Activated CD8-positive, alpha-beta memory T cell treated with anti-CD3 and anti-CD28 coated beads for 4 hours (primary cell): ENCODE measurements at places on chromosomes 4 and X.

DNA sequence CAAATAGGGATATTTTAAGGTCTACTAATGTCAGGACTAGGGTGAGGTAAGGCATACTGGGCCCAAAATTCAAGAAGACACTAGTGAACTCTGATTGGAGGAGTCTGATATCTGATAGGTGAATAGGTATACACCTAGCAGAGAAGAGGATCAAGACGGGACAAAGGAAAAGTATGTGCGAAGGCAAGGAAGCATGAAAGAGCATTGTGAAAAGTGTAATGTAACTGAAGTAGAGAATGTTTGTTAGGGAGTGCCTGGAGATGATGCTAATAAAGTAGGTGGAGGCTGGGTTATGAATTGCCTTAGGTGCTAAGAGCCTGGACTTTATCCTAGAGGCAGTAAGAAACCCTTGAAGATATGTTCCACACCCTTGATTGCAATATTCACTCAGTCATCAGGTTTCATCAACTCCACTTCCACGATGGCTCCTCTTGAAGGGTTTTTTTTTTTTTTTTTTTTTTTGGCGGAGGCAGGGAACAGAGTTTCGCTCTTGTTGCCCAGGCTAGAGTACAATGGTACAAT, 49.9 kb upstream of the XIAP start:
- DNase-seq = no peak

GRCh38 chrX:135632353-135632752, 81.1 kb upstream of the CT45A1 start:
- DNase-seq = no peak

GRCh38 chrX:101257448-101258258, 33.5 kb downstream of the TAF7L start:
- no peak for DNase-seq

GRCh38 chrX:109997786-109998452, 5.0 kb upstream of the TMEM164 start:
- no peak for DNase-seq

- DNase-seq = no peak
Measured at GRCh38 chrX:153722704-153723350, 1.4 kb downstream of the BCAP31 start.

GRCh38 chrX:35800474-35800873, 2.3 kb downstream of the MAGEB16 start:
- DNase-seq = no peak

- DNase-seq = no peak
Measured at GRCh38 chr4:158002173-158002572, 170.7 kb downstream of the GASK1B start.

DNA sequence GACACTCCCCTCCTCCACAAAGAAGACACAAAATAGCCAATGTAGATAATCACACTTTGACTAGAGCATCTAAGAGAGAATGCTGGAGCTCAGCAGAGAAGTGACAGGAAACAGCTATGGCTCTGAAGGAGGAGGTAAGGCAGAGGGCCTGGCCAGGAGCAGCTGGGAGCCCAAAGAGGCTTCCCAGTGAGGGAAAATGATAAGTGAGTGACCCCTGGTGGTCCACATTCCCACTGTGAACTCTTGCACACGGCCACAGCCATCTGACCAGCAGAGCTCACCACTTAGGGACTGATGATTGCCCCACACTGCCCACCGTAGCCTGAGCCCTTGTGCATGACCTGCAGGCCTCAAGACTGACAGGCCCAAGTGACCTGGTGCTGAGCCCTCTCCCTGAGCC, 162.7 kb upstream of the GALNTL6 start:
- DNase-seq = no peak

GRCh38 chr4:146398896-146399445, 122.8 kb downstream of the SLC10A7 start:
- no peak for DNase-seq
